ENCODE measurements at places on chromosomes 11 and 22.

GRCh38 chr11:68314203-68315170 lies 2.1 kb downstream of the LRP5 start:
- DNase-seq = peak; percentile 57

DNA sequence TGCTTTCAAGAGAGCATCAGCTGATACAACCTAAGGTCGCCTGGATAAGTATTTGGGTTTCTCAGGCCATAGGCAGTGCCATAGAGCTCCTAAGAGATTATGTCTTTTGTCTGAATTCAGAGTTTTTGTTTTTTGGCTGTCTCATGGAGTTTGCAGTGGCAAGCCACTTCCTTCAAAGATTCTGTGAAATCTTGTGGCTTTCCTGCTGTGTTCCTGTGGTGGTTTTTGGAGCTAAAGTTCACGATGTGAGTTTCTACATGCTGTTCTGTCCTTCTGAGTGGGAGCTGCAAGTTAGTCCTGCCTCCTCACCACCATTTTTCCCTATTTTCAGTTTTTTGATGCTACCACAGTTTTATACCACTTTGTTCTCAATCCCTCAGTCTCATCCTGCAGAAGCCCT lies 111.4 kb downstream of the COMMD9 start:
- DNase-seq = no peak

DNA sequence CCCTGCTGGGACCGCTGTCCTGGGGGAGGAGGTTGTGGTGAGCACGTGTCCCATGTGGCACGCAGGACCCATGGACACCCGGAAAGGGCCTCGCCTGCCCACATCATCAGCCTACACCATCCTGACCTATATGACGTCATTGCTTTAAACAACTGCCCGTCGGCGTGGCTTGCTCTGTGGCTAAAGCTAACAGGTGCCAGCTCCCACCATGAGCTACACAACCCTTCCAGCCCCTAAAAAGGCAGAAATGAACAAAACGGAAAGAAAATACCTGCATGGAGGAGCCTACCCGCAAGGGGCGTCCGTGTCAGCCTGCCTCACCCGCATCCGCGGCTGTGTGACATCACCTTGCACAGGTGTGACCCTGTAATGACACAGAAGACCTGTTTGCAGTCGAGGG lies 481.8 kb downstream of the BRD1 start:
- DNase-seq = no peak

- no peak for DNase-seq
Measured at GRCh38 chr11:132549001-132549400, 983.3 kb downstream of the OPCML start.

GRCh38 chr11:110631551-110631950 lies 80.7 kb downstream of the ARHGAP20 start:
- DNase-seq = no peak

GRCh38 chr11:109865548-109866186 lies 227.5 kb upstream of the ZC3H12C start:
- DNase-seq = no peak

DNA sequence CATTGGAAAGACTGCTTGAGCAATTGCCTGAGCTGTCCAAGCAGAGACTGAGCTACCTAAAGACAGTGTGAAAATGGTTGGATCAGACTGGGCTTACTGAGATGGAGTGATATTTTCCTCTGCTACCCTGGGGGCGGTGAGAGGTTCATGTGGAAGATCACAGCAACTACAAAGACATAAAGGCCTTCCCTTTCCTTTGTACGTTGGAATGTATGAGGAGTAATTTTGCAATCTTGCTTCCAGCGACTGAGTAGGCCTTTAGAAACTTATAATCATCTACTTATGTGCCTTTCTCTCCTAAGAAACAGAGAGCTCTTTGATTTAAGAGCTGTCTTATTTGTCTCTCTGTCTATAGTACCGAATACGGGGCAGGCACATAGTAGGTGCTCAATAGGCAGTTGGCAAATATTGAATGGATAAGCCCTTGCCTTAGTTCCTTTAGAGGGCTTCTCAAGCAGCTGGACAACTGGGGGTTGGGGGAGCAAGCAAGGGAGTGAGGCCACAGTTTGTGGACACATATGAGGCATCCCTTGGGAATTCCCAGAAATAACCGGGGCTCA lies 2.4 kb upstream of the HEPACAM start:
- DNase-seq = no peak

GRCh38 chr22:27820896-27821866 lies 19.6 kb upstream of the MN1 start:
- DNase-seq = no peak

DNA sequence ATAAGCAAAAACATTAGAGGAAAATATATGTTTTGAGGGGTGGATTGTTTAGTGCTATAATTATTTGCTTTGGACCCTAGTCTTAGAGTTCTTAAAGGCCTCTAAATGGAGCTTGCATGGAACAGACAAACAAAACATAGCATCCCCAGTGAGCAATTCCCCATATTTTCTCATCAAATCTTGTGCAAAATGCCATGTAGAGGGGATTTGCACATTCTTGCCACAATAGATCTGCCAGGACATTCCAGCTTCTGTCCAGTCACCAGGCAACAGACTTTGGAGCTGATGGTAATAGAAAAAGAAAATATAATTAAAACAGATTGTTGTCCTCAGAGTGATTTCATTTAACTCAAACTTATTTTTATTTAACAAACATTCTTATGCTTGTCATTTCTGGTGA lies 360.3 kb upstream of the PDGFD start:
- no peak for DNase-seq

DNA sequence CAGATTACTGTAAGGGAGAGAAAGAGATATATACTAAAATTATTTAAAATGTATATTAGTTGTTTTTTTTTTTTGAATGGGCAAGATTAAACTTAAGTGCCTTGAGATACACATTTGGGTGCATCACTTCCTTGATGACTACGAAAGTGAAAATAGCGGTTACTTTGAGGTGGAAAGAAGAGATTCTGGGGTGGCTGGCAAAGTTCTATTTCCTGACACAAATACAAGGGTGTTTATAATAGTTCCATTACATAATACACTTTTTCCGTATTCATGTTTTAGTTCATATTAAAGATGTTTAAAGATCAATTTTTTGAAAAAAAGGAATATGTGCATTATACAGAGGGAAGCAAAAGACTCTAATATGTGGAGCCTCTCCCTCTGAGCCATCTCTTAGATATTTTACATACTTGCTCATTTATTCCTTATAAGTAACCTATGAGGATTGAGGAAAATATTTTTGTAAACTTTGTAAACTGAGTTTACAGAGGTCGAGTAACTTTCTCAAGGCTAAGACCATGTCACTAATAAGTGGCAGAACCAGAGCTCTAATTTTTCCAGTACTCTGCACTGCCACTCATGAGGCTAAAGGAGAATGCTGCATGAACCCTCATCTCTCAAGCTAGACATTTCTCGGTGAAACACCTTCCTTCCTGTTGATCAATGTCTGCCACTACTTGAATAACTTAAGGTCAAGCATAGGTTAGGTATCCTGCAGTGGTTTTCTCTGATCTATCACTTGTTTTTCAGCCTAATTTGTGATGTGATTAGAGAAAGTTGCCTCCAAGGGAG lies 58.6 kb downstream of the DDIAS start:
- no peak for DNase-seq

GRCh38 chr11:121057922-121058321 lies 34.0 kb downstream of the TBCEL start:
- DNase-seq = no peak

- DNase-seq = no peak
Measured at GRCh38 chr22:37639070-37639760, at the start of gene SH3BP1. SH3BP1 (plus strand) TSS chr22:37639669; CDS start chr22:37639788, 119 bp downstream.

- DNase-seq = no peak
Measured at GRCh38 chr11:15901054-15901453, 455.3 kb downstream of the SOX6 start.

Data from renal cortical epithelial cell (primary cell).